ENCODE measurements at places on chromosomes 2 and 18.

DNA sequence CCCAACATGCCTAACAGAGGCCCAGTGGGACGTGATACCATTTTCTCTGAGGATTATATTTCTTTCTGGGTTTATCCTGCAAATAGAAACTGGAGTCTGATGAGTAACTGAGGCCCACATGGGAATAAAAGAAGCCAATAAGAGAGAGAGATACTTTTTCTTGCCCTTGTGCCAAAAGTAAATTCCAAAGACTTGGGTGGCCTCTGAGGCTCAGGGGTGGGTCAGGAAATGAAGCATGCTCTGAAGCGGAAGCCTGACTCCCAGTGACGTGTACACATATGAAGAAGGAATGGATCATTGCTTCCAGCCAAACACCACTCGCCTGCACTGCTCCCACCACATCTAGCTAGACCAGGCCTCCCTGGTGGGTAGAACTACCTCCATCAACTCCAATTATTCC lies 273.6 kb upstream of the NCKAP5 start:
- peaks cover 4% of the 10 kb centered on the region for H3K4me1 ChIP-seq
- no peak overlapping the region for H3K4me3 ChIP-seq
- DNase-seq: no peak
- no peak overlapping the region for H3K27ac ChIP-seq
- H3K36me3 ChIP-seq: no peaks in the 10 kb centered on the region
- H3K27me3 ChIP-seq: no peaks in the 10 kb centered on the region

- no peak for DNase-seq
- H3K36me3 ChIP-seq: no peaks in the 10 kb centered on the region
- H3K27ac ChIP-seq: no peak overlapping the region
- H3K4me3 ChIP-seq: no peak overlapping the region
- H3K27me3 ChIP-seq: no peaks in the 10 kb centered on the region
- H3K4me1 ChIP-seq: no peaks in the 10 kb centered on the region
Measured at GRCh38 chr2:76870011-76870410, 652.2 kb downstream of the LRRTM4 start.

DNA sequence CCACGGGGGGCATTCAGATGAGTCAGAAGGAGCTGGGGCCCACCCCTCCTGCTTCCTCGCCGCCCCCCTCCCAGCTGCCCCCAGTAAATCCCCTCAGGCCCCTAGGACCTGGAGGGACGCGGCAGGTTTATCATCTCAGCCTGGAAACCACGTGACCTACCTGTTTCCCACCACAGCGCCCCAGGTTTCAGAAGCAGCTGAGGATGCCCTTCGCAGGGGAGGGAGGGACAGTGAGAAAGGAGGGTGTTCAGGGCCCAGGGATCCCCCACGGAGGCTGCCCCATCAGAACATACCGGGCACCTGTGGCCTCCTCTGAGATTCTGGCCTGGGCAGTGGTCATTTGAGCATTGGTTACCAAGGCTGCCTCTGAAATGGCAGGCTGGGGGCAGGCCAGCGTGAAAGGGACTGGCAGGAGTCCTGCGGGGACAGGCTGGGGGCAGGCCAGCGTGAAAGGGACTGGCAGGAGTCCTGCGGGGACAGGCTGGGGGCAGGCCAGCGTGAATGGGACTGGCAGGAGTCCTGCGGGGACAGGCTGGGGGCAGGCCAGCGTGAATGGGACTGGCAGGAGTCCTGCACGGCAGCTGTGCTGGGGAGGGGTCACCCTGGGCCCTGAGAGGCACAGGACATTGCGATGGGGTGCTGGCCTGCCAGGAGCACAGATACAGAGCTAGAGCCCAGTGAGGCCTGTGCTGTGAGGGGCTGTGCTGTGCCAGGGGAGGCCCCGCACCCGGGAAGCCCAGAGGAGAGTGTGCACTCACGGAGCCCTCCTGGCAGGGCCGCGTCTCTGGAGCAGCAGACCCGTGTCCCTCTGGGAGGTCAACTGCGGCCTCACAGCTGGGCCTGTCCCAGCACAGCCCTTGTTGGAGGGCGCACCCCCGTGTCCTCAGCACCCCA lies 1.6 kb downstream of the NEU4 start:
- peaks cover 9% of the 10 kb centered on the region for H3K27me3 ChIP-seq
- peak overlapping the region; percentile 36 for H3K27ac ChIP-seq
- no peaks in the 10 kb centered on the region for H3K36me3 ChIP-seq
- peaks cover 3% of the 10 kb centered on the region for H3K4me1 ChIP-seq
- no peak overlapping the region for H3K4me3 ChIP-seq
- no peak for DNase-seq

- H3K36me3 ChIP-seq: no peaks in the 10 kb centered on the region
- no peak overlapping the region for H3K4me3 ChIP-seq
- H3K27me3 ChIP-seq: peaks cover 4% of the 10 kb centered on the region
- H3K4me1 ChIP-seq: no peaks in the 10 kb centered on the region
- no peak overlapping the region for H3K27ac ChIP-seq
Measured at GRCh38 chr2:239465017-239466001, 64.5 kb upstream of the HDAC4 start.

GRCh38 chr2:58140508-58141072 lies 94.0 kb downstream of the VRK2 start:
- H3K27ac ChIP-seq: no peak overlapping the region
- no peaks in the 10 kb centered on the region for H3K4me1 ChIP-seq
- H3K36me3 ChIP-seq: peaks cover 20% of the 10 kb centered on the region
- no peak overlapping the region for H3K4me3 ChIP-seq

Measured in memory B cell (primary cell).